Stimulated activated CD8-positive, alpha-beta memory T cell treated with anti-CD3 and anti-CD28 coated beads, Interleukin-7, amount 100 ng/mL, for 48 hours (primary cell): ENCODE measurements at places on chromosomes 5 and 9.

GRCh38 chr5:133846478-133847226, 121.8 kb downstream of the C5orf15 start:
- no peak for DNase-seq

- DNase-seq, result no peak
Observed at GRCh38 chr9:85067792-85068191, 398.3 kb downstream of the NTRK2 start.

DNA sequence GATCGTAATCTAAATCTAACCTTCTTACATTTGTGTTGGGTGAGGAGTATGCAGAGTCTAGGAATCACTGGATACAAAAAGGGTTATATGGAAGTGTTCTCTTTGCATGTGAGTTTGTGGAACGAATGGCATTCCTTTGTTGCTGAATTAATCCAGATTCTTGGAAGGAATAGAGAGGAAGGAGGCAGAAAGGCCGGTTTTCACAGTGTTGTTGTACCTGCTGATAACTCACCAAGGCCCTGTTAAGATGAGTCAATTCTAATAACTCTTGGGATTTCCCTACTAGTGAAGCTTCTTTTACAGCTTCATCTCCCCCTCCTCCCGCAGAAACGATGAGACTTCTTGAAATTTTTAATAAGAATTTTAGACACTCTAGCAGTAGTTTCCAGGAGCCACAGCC, 84.0 kb downstream of the ZSWIM6 start:
- DNase-seq, result no peak

- DNase-seq, result no peak
Observed at GRCh38 chr9:135480071-135480939, 723 bp downstream of the PPP1R26 start.

- DNase-seq, result no peak
Observed at GRCh38 chr9:127877566-127877998, at the start of gene AK1. Gene AK1 (minus strand): TSS chr9:127877675. CDS start chr9:127874617, 3,058 bp downstream.

GRCh38 chr5:150503977-150504620, 3.8 kb upstream of the NDST1 start:
- DNase-seq, result no peak

GRCh38 chr5:119537704-119538103, 85.4 kb downstream of the HSD17B4 start:
- no peak for DNase-seq

DNA sequence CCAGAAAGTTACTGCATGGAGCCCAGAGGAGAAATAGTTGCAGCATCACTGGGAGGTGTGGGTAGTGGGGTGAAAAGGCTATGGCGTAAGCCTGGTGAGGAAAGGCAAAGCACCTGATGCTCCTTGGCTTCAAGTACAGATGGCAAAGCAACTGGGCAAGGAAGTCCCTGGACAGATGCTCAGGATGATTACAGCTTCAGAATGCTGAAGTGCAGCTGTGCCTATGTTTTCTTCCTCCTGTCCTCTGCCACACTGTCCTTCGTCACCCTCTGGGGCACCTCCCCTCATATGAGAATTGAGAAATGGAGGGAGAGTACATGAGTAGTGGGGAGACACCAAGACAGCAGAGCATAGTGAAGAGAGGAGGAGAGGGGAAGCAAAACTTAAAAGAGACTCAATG, 328.0 kb downstream of the PDE4D start:
- DNase-seq, result no peak

GRCh38 chr5:4700069-4700468, 440.1 kb upstream of the ADAMTS16 start:
- no peak for DNase-seq

DNA sequence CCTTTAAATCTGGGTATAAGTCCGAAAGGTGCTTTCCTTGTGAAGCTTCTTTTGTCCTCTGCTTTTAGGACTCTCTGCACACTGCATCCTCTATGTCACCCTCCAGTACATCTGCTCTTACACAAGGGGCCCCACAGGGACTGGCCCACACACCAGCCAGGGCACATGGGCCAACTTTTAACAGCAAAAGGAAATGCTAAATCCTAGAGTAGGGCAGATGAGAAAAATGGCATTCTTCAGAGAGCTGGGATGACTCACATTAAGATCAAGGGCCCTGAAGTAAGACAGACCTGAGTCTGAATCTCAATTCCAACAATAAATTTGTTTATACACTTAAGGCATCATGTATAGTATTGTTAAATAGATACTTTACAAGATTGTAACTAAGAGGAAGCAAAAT, 40.3 kb upstream of the CDKN2B start:
- DNase-seq, result no peak

DNA sequence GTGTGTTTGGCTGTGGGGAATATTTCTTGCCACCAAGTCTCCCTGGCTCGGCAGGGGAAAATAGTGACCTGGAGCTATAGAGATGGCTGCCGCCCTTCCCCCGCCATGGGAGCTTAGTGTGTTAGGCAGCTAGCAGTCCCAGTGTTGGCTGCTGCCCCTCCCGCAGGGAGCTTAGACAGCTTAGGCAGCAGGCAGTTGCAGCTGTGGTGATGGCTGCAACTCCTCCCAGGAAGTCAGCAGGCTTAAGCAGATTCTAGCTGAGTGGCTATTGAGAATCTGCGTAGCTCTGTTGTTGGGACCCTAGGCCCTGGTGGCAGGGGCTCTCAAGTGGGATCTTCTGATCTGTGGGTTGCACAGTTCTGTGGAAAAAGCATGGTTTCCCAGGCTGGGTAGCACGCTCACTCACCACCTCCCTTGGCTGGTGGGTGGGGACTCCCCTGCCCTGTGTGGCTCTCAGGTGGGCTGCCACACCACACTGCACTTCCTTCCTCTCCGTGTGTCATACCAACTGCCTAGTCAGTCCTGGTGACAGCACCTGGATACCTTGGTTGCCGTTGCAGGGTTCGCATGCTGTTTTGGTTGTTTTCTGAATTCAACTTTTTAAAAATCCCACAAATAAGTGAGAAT, 9.3 kb downstream of the OR1N2 start:
- DNase-seq, result peak; percentile 25

- no peak for DNase-seq
Observed at GRCh38 chr5:72093217-72093616, 14.1 kb upstream of the MAP1B start.

DNA sequence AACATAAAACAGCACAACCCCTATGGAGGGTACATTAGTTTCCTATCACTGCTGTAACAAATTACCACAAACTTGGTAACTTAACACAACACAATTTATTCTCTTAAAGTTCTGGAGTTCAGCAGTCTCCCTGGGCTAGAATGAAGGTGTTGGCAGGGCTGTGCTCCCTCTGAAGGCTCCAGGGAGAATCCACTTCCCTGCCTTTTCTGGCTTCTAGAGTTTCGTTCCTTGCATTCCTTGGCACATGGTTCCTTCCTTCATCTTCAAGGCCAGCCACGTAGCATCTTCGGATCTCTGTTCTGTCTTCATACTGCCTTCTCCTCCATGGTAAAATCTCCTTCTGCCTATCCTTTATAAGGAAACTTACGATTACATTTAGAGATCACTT, 25.0 kb upstream of the GSN start:
- DNase-seq, result no peak

GRCh38 chr9:86097510-86098224, 1.7 kb downstream of the GOLM1 start:
- no peak for DNase-seq

DNA sequence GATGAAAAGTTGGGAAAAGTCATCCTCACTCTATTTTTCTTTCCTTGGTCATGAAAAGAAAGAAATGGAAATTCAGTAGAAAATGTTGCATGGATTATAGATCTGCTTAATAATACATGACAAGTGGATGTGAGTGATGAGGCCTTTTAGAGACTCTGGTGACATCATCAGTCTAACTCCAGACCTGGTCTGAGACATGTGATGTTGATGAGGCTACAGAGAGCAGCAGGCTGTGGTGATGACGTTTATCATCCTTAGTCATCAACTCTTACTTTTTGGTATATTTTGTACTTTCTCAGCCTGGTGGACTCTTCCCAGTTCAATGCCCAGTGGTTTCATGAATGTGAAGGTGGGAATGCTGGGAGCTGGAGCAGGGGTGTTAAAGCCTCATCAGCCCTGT, 116.4 kb downstream of the TTLL11 start:
- no peak for DNase-seq

- no peak for DNase-seq
Observed at GRCh38 chr9:3874449-3875360, 348.9 kb upstream of the RFX3 start.

GRCh38 chr5:154664869-154665268, 90.3 kb upstream of the LARP1 start:
- no peak for DNase-seq

GRCh38 chr9:401223-401622, 186.6 kb downstream of the DOCK8 start:
- no peak for DNase-seq

GRCh38 chr5:65126542-65127069, 355.1 kb downstream of the ADAMTS6 start:
- no peak for DNase-seq

DNA sequence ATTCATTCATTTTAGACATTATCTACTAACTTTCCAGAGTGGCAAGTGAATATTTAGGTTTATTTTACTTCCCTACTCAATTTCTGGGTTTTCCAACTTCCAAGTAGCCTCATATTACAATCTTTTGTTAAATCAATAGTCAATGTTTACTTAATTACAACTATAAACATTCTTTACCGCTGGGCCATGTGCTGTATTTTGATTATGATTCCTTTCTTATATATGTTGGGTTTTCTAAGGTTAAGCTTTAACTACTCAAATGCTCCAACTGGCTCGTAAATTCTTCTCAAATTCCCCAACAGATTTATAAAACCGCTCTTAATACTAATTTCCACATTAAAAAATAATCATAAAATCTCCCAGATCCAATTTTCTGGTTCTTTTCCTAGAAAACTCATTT, 110.1 kb upstream of the ABCA1 start:
- DNase-seq, result no peak

DNA sequence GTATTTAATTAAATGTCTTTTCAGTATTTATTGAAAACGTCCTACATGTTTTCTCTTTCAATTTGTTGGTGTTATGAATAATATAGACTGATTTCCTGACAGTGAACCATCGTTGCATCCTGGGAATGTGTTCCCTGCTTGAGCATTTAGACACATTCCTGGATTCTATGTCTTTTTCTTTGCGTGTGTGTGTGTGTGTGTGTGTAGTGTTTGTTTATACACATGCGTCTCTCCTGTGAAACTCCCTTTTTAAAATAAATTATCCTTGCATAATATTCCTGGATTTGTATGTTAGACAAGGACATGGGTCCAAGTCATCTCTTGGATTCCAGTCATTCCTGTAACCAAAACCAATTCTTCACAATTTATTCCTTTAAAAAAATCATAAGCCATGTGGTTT, 153.4 kb downstream of the HSPA4 start:
- no peak for DNase-seq

GRCh38 chr9:135951889-135952663, 9.1 kb downstream of the UBAC1 start:
- no peak for DNase-seq

DNA sequence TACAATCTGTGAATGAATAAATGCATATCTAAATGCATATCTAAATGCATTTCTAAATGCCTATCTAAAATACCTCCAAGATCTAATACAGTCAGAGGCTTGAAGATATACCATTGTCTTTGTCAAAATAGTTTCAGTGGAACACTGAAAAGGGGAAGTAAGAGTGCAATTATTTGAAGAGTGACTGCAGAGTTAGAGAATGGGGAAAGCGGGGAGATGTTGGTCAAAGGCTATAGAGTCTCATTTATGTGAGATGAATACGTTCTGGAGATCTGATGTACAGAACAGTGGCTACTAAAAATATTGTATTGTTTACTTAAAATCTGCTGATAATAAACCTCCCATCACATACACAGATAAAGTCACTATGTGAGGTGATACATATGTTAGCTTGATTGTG, 1126.2 kb upstream of the CDH9 start:
- DNase-seq, result no peak

- peak; percentile 29 for DNase-seq
Observed at GRCh38 chr5:172713113-172713808, 57.7 kb downstream of the DUSP1 start.

GRCh38 chr9:128382261-128382660, 11.1 kb downstream of the URM1 start:
- DNase-seq, result no peak

DNA sequence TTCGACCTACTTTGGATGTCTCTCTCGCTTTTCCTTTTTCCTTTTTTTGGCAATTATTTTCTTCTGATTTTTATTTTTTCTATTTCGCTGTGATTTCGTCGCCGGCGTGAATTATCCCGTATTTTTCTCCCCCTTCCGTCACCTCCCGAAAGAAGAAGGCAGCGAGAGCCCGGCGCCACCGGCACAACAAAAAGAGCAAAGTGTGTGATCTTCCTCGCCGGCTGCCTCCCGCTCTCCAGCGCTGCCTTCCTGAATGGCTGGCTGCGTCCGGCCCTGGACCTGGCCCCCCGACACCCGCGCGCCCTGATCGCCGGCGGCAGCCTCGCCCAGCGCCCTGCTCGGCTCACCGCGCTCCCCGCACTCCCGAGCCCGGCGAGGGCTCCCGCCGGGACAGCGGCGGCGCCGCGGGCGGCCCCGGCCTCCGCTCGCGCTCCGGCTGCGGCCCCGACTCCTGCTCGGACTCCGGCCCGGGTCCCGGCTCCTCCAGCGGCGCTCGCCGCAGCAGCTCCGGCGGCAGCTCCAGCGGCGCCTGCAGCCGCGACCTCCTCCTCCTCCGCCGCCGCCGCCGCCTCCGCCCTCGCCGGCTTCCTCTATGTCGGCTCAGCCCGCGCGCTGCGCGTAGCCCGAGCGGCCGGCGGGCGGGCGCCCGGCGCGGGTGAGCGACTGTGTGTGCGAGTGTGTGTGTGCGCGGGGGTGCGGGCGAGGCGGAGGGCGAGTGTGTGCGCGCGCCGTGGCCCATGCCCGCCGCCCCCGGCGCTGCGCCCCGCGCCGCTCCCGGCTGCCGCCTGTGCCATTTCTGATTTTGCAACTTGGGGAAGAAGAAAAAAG, 960 bp downstream of the NR2F1 start:
- DNase-seq, result no peak

DNA sequence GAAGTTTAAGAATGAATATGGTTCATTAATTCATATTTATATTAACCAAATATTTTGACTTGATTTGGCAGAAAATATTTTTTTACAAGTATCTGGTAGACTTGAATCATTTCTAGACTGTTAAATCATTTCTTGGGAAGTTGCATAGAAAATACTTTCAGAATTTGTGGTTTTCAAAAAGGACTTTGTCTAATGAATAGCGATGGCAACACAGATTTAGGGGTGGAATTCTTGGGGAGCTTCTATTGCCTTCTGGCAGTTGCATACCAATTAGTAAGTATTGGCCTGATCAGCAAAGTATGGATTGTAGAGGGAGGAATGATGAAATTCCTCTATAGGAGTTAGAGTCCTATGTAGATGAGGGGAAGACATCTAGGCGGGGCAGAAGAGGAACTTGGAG, 68.6 kb upstream of the CKMT2 start:
- DNase-seq, result no peak

- no peak for DNase-seq
Observed at GRCh38 chr5:6659941-6660684, 26.9 kb downstream of the SRD5A1 start.

DNA sequence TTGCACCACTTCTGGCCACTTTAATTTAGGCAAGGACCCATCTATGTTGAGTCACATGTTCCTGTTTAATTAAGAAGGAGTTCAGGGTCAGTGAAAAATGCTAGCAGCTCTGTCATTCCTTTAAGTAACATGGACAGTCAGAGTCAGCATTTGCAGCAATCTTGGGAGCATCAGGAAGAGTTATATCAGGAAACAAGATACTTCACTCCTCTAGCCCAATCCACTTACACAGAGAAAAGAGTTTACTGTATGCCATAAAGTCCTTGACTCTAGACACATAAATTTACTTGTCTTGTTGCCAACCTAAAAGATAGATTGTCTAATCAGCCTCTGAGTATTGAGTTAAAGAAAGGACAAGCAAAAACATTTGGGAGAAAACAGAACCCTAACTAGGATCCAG, 266.7 kb downstream of the PJA2 start:
- no peak for DNase-seq
